Activated CD8-positive, alpha-beta memory T cell treated with anti-CD3 and anti-CD28 coated beads for 36 hours (primary cell): ENCODE measurements at places on chromosomes 11 and 22. TPM values are rescaled to one million over a fixed set of nuclear protein-coding genes. Genes with fewer than 3 reads are reported as not detected.

Gene P2RY2
- not detected for total RNA-seq

Gene HTR3A
- total RNA-seq = not detected

Gene FOLR1
- not detected for total RNA-seq

Gene OR8B8
- total RNA-seq = not detected

Gene CAVIN3
- total RNA-seq = 45.0 TPM

Gene B4GAT1
- total RNA-seq = 13.4 TPM

Gene IFTAP
- total RNA-seq = 4.5 TPM

Gene OR4D5
- not detected for total RNA-seq

Gene TH
- not detected for total RNA-seq

Gene TRIM22
- total RNA-seq = 68.5 TPM

Gene CYP2D6
- 1.4 TPM for total RNA-seq

Gene OR2AG2
- not detected for total RNA-seq

Gene OR4C13
- total RNA-seq = not detected

Gene PKNOX2
- total RNA-seq = not detected

Gene OR4D6
- not detected for total RNA-seq

Gene C11orf21
- total RNA-seq = 4.2 TPM

Gene P2RY6
- total RNA-seq = not detected

Gene POU2AF2
- total RNA-seq = not detected

Gene SLN
- total RNA-seq = not detected

Gene KIAA1671
- 9.4 TPM for total RNA-seq

Gene PLEKHA7
- total RNA-seq = 9.5 TPM

Gene GAL3ST1
- total RNA-seq = not detected

Gene CSNK1E
- 124 TPM for total RNA-seq

Gene OR2AG1
- total RNA-seq = not detected

Gene KCNJ11
- 0.63 TPM for total RNA-seq

Gene GDPD4
- not detected for total RNA-seq

Gene SEZ6L
- total RNA-seq = not detected

Gene MRPL21
- 121 TPM for total RNA-seq

Gene PATE4
- total RNA-seq = not detected

Gene MS4A6A
- total RNA-seq = not detected

Gene FUT4
- 6.9 TPM for total RNA-seq

Gene MMP12
- not detected for total RNA-seq

Gene POU2AF1
- 4.8 TPM for total RNA-seq
